ENCODE measurements at places on chromosomes 1 and 21. TPM values are rescaled to one million over a fixed set of nuclear protein-coding genes. Genes with fewer than 3 reads are reported as not detected.

Gene OLIG2
- 14.4 TPM for total RNA-seq

Gene CLCA4
- not detected for total RNA-seq

Gene GPA33
- 0.36 TPM for total RNA-seq

Gene WNT4
- total RNA-seq, result 3.7 TPM

Gene ITGB2
- 6.8 TPM for total RNA-seq

Gene ATAD3C
- not detected for total RNA-seq

Gene LINGO4
- total RNA-seq, result not detected

Gene FMO3
- not detected for total RNA-seq

Gene POU3F1
- total RNA-seq, result not detected

Gene NTPCR
- total RNA-seq, result 18.1 TPM

Gene CZIB
- total RNA-seq, result 40.8 TPM

Gene HMCN1
- total RNA-seq, result 10.8 TPM

Gene USP25
- 61.3 TPM for total RNA-seq

Gene HMGCS2
- total RNA-seq, result 0.64 TPM

Gene CFAP74
- 0.36 TPM for total RNA-seq

Gene PCAT6
- not detected for total RNA-seq

Gene ACKR1
- 4.2 TPM for total RNA-seq

Gene WDR77
- total RNA-seq, result 29.4 TPM

Gene CR1
- 0.91 TPM for total RNA-seq

Gene LEFTY1
- not detected for total RNA-seq

Gene CR1L
- 0.73 TPM for total RNA-seq

Gene CYP4X1
- 17.5 TPM for total RNA-seq

Gene TP73
- 0.36 TPM for total RNA-seq

Gene CRNN
- not detected for total RNA-seq

Gene PLPPR4
- total RNA-seq, result 27.3 TPM

Gene DENND2C
- 1.6 TPM for total RNA-seq

Gene SLC2A1
- total RNA-seq, result 50.2 TPM

Gene CLEC20A
- total RNA-seq, result not detected

Gene LIPI
- total RNA-seq, result not detected

Gene LAMC2
- total RNA-seq, result 2.4 TPM

Gene TESK2
- 0.64 TPM for total RNA-seq

Gene GCSAML
- total RNA-seq, result 0.36 TPM

Gene COL6A2
- 60.3 TPM for total RNA-seq

Gene PRKAA2
- total RNA-seq, result 23.8 TPM

Gene OPTC
- not detected for total RNA-seq

Gene TYW3
- total RNA-seq, result 9.2 TPM

Gene RIPPLY3
- total RNA-seq, result 0.73 TPM

Gene LRRC3
- total RNA-seq, result 6.4 TPM

Gene LCE2B
- not detected for total RNA-seq

Gene PLA2G2A
- total RNA-seq, result not detected

Gene GPR52
- total RNA-seq, result 7.3 TPM

Gene FCRL1
- 0.18 TPM for total RNA-seq

Gene SCNM1
- total RNA-seq, result 16.7 TPM

Gene OR2T1
- not detected for total RNA-seq

Gene LCE1C
- not detected for total RNA-seq

Gene RGL1
- 27.2 TPM for total RNA-seq

Gene RWDD3
- total RNA-seq, result 20.1 TPM

Gene BGLAP
- 0.73 TPM for total RNA-seq

Gene RHBG
- total RNA-seq, result 0.73 TPM

Gene SOX13
- 6.6 TPM for total RNA-seq

Gene KRTAP12-1
- total RNA-seq, result not detected

All from cerebellum (tissue), 4 donors.